ENCODE measurements at places on chromosomes 13 and 19.

DNA sequence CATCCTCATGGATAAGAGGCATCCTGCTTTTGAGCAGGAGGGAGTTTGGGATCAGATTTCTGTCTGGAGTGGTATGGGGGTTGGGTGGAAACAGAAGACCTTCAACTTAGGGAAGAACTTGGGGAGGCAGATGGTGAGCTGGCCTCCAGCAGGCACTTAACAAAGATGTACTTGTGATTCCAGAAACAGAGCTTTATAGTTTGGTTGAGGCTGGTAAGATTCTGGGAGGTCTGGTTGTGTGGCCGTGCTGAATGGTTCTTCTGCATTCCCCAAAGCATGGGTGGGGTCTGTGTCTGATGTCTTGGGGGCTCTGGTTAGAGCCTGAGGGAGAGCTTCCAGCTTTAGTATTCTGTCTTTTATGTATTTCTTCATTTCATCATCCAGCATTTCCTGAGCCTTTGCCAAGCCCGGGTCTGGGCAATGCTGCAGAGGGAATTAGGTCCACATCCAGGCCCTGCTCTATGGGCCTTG lies 4.8 kb downstream of the MEGF8 start:
- no peak for DNase-seq

DNA sequence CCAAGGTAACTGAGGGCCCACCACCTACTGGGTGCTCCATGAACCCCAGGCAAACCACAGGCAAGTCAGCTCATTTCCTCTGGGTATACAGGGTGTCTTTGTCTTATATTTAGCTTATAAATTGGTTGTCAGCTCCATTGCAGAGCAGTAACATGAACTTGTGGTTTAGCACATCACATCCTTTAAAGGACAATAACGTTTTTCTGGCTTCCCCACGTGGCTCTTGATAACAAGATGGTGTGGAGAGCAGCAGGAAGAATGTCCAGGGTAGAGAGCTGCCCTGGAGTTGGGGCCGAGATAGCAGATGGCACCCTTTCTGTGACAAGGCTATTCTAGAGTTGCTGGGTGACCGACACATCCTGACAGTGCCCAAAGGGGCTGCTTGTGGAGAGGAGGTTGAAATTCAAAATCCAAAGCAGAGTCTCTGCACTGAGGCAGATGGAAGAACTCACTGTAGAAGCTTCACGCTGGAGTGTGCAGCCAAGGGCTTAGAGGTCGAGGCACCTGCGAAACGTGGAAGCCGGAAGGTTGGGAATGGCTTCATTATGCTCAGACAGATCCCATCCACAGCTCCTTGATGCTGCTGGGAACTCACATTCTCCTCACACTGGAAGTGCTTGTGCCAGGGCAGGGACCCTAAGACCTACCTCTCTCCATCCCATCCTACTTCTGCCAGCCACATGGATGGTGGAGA lies 133.0 kb upstream of the FRY start:
- no peak for DNase-seq

DNA sequence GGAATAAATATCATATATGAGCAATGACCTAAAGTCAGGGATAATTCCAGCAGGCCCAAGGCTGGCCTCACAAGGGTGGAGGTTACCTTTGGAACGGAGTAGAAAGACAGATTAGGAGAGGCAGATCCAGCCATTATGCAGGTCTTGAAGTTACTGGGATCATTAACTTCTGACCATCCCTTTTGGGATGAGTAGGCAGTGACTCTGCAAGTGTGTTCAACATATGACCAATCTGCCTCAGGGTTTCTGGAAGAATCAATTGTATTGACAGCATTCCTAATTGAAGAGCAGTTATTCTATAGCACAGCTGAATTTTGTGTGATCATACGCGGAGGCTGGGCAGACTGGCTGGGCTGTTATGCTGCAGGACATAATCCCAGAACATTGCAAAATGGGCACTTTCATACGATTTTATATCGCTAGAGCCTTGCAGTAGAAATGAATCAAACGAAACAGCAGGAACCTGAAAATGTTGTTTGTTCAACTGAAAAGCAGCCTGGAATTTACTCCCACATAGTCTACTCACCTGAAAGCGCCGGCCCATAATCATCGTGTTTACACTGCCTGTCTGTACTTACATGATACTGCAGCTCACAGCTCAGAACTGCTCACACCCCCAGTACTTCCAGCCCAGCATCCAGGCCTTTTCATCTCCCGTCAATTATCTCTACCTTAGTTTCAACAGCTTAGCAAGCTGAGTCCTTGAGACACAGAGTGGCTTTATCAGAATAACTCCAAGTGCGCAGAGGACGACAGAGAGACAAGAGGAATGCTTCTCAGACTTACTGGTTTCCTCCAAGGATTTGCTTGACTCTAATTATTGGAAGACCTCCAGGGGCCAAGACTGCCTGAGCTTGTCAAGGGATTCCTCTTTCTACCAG lies 556.1 kb downstream of the EFNB2 start:
- no peak for DNase-seq

- no peak for DNase-seq
Observed at GRCh38 chr19:23983406-23983805, 68.7 kb downstream of the ZNF726 start.

- no peak for DNase-seq
Observed at GRCh38 chr13:48431987-48432615, 19.2 kb upstream of the LPAR6 start.

DNA sequence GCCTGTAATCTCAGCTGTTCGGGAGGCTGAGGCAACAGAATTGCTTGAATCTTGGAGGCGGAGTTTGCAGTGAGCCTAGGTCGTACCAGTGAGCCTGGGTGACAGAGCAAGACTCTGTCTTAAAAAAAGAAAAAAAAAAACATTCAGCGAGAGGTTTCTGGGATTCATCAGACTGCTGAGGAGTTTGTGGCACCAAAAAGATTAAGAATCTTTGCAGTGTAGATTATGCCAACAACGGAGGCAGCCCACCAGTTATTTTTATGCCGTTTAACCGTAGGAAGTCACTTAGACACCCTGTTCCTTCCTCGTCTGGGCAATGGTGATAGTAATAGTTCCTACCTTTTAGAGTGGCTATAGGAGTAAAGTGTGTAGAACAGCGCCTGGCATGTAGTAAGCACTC lies 2.5 kb downstream of the COX6B1 start:
- no peak for DNase-seq

GRCh38 chr19:1001538-1002166 lies 1.4 kb downstream of the GRIN3B start:
- peak; percentile 61 for DNase-seq

GRCh38 chr13:29483211-29483610 lies 112.3 kb downstream of the SLC7A1 start:
- no peak for DNase-seq

DNA sequence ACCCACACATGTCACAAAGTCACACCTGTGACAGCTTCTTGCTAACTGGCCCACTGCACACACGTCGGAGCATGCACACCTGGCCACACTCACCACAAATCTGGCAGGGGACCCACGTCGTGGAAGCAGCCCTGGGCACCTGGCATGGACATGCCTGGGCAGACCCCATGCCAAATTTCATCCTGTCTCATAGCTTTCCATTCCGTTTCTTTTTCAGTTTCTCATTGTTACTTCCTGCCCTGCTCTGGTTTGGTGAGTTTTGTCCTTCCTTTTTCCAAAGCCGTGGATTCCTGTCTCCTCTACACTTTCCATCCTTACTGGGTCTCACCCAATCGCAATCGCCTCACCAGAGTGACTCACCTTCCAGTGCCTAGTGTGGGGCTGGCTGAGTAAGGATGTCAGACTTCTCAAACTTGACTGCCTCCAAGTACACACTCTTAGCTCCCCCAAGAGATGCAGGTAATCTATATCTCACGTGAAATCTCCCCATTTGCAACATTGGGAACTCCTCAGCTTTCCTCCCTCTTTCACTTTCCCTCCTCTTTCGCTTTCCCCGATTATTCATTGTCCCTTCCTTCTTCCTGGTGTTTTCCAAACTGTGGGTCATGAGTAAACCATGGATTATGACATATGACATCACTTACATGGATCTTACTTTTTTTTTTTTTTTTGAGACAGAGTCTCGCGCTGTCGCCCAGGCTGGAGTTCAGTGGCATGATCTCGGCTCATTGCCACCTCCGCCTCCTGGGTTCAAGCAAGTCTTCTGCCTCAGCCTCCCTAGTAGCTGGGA lies 1.6 kb upstream of the BBC3 start:
- no peak for DNase-seq

DNA sequence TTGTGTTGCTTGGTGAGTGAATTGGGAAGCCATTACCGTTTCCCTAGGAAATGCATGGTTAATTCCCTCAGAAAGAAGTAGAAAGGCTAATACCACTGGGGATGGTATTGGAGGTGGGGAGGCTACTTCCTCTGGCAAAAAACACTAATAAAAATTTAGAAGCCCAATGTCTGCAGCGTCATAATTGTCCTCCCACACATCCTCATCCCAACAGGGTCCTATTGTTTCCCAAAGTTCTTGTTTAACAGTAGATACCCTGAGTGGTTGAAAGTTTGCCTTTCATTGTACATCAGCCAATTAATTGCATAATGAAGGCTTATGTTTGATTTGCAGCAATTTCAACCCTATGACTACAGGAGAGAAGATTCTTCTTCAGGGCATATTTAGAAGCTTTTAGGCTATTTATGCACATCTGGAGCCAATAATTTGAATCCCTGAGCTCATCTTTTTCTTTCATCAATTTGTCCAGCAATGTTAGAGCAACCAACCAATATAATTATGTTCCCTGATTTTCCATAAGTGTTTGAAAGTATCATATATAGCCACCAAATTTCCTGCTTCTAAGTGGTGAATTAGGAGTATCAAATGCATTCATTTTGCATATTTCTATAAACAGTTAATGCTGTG lies 491.0 kb downstream of the SLITRK5 start:
- DNase-seq, result no peak

DNA sequence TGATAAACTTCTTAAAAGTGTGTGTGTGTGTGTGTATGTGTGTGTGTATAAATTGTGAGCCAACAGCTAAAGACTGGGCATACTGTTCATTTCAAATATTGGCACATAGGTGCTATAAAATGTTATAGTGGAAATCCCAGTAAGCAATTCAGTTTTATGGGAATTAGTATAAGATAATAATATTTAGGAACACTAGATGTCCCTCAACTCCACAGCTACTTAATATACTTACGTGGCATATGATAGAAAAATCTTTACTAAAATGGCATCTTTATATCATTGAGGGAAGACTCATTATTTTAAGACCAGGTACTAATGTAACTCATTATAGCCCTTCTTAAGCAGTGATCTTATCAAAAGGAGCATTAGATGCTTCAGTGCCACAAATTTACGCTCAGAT lies 266.2 kb downstream of the MAB21L1 start:
- DNase-seq, result no peak

DNA sequence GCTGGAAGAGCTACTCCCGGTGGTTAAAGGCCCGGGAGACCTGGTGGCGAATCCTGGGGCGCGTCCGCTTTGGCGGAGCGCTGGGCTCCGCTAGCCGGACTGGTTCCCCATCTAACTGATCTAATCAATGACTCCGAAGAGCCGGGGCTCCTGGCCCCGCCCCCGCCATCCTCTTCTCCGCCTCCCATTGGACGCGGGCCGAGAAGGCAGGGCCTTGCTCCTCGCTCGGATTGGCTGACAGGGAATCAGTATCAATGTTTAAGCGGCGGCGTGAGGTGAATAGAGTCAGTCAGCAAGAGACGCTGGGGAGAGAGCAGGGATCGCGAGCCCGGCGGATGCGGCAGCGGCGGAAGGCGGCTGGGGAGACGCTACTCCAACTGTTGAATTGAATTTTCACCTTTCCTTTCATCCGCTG lies 1.7 kb upstream of the PCDH17 start:
- DNase-seq, result no peak

GRCh38 chr19:33251526-33252090 lies 26.0 kb upstream of the SLC7A10 start:
- DNase-seq, result no peak

GRCh38 chr13:63044589-63045313 lies 1629.1 kb upstream of the PCDH20 start:
- no peak for DNase-seq

DNA sequence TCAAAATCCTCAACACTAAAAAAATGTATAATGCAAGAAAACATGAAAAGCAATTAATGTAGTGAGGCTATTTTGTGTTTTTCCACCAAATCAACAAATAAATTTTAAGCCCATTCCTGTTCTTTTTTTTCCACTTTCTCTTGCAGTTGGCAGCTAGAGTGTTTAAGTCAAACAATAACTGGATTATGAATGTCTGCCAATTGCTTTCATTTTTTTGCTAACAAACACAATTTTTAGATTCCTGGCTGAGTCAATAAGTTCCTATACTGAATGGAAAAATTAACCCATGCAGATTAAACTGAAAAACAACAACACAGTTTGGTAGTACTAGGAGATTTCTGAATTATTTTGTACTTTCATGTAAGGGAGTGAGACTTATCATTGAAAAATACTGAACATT lies 232.4 kb downstream of the SLITRK5 start:
- DNase-seq, result no peak

DNA sequence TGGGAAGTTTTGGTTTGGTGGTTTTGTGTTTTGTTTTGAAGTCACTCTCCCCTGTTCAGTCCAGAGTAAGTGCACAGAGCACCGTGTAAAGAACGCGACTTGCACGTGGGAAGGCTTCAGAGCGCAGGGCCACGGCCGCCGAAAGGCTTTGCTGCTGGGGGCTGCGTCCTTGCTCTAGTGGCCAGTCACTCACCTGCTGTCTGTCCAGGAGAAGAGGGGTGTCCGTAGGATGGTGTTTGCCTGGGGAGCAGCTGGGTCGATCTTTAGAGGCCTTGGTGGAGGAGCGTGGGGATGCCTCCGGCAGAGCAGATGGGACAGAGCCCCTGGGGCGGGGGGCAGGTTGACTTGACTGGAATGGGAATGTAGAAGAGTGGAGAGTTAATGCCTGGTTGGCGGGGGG lies 116.6 kb upstream of the MCF2L start:
- DNase-seq, result no peak

- no peak for DNase-seq
Observed at GRCh38 chr19:29841209-29841558, 29.4 kb downstream of the CCNE1 start.

GRCh38 chr13:77674852-77675251 lies 22.6 kb upstream of the SLAIN1 start:
- DNase-seq, result no peak

- DNase-seq, result no peak
Observed at GRCh38 chr13:46490129-46490528, 62.8 kb upstream of the LRCH1 start.

DNA sequence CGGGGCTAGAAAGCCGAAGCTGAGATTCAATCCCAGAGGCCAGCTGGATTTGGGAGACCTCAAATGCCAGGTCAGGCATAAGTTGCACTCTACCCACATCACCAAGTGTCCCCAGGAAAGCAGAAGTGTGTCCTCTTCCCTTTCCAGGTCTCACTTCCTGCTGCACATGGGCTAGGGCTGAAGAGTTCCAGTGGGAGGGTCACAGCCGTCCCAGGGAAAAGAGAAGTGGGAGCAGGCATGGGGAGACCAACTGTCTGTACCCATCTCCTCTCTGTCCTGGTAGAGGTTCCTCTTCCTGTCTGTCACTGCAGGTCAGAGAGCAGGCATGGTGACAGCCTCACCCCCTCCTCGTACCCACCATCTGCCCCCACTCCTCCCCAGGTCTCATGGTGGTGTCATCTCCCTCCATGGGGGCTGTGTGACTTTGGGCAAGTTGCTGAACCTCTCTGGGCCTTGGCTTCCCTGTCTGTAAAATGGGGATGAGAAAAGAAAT lies 14.8 kb downstream of the AXL start:
- DNase-seq, result no peak

GRCh38 chr19:20453425-20453935 lies 112.1 kb downstream of the ZNF737 start:
- no peak for DNase-seq
